ENCODE measurements at places on chromosomes 4 and X.

- no peak for DNase-seq
Observed at GRCh38 chr4:183658362-183659028, 490 bp downstream of the RWDD4 start.

- no peak for DNase-seq
Observed at GRCh38 chr4:989722-990471, 3.1 kb downstream of the IDUA start.

GRCh38 chr4:53981066-53981465 lies 83.3 kb downstream of the CHIC2 start:
- DNase-seq: no peak

GRCh38 chr4:171376724-171377123 lies 436.5 kb upstream of the GALNTL6 start:
- no peak for DNase-seq

DNA sequence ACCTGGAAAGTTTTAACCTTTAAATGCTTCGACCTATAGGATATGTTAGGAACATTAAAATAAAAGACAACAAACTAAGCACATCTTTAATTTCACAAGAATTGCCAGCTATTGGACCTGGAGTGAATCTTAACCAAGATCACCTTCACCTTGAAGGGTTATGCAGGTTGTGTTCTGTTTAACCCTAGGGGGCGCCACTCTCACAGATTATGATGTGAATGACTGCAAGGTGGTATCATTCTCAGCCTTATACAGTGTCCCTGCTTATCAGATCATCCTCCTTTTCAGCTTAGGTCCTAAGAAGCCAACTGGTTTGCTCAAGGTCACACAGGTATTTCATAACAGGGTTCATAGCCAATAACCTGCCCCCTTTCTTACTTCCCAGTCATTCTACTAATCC lies 23.5 kb downstream of the INTS6L start:
- DNase-seq: no peak

DNA sequence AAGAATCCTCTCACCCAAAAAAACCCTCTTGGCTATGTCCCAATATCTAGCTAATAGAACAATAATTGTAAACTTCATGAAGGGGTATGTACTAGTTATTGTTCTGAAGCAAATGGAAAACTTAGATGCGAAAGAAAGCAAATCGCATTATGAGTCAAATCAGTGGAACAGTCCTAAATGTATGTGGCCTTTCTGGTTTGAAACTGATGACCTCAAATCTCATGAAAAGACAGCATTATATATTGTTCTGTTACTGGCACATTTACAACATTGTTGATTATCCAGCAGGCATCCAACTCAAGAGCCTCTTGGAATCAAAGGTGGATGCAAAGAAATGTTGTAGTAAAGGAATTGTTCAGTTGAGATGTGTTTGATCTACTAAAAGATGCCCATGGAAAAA lies 34.7 kb downstream of the CSN3 start:
- no peak for DNase-seq

DNA sequence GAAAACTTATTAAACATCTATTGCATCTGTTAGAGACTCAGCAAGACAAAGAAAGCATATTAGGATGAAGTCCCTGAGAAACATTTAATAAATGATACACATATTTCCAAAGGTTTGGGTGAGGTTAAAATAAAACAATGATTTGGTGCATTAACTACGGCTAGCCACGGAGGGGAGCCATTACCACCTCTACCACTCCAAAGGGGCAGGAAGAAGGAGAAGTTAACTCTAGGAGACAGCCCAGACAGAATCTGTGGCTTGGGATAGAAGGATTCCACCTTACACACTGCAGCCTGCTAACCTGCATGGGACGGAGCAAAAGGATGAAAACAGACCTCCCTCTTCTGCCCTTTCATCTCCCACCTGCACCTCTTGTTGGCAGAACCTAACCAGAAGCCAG lies 189.1 kb upstream of the C1QTNF7 start:
- DNase-seq: no peak

DNA sequence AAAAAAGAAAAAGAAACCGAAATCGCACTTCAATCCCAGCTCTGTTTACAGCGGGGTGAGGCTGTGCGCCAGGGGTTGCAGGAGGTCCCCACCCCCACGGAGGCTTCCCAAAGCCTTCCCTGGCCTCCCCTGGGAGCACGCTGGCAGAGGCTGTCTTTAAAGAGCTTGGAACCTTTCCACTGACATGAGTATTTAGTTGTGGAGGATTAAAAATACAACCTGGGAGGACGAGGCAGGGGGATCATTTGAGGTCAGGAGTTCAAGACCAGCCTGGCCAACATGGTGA lies 69.1 kb downstream of the PPP2R2C start:
- no peak for DNase-seq

DNA sequence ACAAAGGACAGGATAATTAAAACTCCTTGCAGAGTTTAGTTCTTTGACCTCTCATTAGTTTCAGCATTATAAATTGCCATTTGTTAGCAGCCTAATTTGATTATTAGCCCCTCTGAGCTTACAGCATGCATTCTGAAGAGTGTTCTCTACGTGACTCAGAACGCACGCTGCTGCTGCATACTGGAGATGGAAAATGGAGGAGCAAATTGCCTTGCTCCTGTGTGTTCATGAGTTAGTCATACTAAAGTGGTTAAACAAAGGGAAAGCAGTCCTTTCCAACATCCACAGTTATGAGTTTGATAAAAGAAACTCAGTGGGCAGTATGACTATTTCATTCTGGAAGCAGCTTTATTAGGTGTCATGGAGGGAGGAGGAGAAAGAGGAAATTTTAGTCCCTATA lies 922.5 kb downstream of the RPA4 start:
- DNase-seq: no peak

DNA sequence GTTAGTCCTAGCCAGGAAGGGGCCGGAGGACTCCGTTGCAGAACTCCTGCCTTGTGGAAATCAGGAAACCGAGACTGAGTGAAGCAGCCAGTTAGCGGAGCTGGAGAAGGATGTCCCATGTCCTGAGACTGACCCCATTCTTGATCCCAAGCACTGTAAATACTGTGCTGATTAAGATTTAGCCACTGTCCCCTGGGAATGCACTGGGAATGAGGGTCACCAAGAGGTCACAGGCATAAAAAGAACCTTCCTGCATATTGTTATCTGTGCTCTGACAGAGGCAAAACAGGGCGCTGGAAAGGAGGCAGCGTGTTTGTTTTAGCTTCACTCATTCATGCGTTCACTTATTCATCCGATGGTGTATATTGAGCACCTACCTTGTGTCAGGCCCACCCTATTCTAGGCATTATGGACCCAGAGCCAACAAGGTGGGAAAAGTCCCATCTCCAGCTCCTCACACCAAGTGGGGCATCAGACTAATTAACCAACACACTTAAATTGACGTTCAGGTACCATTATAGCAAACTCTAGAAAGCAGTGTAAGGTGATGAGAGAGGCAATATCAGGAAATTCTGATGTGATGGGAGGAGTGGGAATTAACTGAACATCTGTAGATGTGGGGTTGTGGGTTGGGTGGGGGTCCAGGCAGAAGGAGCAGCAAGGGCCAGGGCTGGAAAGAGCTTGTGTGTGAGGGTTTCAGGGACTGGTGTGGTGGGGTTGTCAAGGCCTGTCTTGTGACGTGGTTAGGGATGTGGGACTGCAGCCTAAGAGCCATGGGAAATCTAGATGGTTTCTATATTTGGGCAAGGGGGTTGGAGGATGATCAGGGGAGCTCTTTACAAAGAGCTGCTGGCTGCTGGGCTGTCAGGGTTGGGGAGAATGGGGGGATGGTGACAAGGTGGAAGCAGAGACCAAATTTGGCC lies 10.6 kb upstream of the SLC2A9 start:
- DNase-seq: no peak

- no peak for DNase-seq
Observed at GRCh38 chrX:136531951-136532350, at the start of gene VGLL1. VGLL1 (plus strand) TSS chrX:136532215; CDS start chrX:136536021, 3,806 bp downstream.

DNA sequence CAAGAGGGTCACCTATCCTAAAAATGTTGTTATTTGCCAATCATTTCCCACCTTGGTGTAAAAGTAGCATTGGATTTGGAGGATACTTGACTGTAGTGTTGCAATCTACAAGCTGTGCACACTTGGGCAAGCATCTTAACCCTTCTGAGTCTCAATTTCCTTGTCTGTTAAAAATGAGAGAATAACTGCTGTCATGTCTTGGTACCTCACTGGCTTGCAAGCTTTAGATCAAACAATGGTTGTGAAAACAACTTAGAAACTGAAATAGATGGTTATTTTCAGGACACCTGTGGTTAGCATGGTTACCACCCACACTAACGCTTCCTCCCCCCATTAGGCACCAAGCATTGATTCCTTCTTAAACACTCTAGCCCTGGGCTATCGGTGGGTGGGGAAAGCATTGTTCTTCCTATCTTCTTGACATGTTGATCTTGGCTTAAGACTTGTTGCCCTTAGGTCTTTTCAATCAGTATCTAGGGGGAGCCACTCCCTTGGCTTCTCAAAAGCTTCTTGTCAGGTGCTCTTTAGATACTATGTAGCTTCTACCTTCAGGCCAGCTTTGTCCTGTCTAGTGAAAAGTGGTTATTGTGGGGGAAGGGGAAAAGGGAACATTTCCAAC lies 10.6 kb upstream of the AMOT start:
- no peak for DNase-seq

All from stimulated activated CD8-positive, alpha-beta memory T cell treated with anti-CD3 and anti-CD28 coated beads, Interleukin-15, amount 100 ng/mL, for 24 hours (primary cell).